ENCODE measurements at places on chromosomes 7 and 10. TPM values are rescaled to one million over a fixed set of nuclear protein-coding genes. Genes with fewer than 3 reads are reported as not detected.

GRCh38 chr10:75472685-75473084 lies 41.3 kb downstream of the LRMDA start:
- no peak for DNase-seq

- DNase-seq = no peak
Observed at GRCh38 chr7:2142386-2142785, 90.4 kb downstream of the MAD1L1 start.

Gene WEE2
- not detected for polyA plus RNA-seq

- DNase-seq = no peak
Observed at GRCh38 chr7:73708961-73709549, 10.4 kb downstream of the STX1A start.

GRCh38 chr10:44870031-44870430 lies 41.1 kb upstream of the TMEM72 start:
- no peak for DNase-seq

GRCh38 chr10:24382045-24382444 lies 173.1 kb downstream of the KIAA1217 start:
- no peak for DNase-seq

GRCh38 chr10:71281646-71282322 lies 37.3 kb upstream of the SLC29A3 start:
- DNase-seq = no peak

Gene MMD2
- not detected for polyA plus RNA-seq

Gene UNC5B
- polyA plus RNA-seq = 0.65 TPM

DNA sequence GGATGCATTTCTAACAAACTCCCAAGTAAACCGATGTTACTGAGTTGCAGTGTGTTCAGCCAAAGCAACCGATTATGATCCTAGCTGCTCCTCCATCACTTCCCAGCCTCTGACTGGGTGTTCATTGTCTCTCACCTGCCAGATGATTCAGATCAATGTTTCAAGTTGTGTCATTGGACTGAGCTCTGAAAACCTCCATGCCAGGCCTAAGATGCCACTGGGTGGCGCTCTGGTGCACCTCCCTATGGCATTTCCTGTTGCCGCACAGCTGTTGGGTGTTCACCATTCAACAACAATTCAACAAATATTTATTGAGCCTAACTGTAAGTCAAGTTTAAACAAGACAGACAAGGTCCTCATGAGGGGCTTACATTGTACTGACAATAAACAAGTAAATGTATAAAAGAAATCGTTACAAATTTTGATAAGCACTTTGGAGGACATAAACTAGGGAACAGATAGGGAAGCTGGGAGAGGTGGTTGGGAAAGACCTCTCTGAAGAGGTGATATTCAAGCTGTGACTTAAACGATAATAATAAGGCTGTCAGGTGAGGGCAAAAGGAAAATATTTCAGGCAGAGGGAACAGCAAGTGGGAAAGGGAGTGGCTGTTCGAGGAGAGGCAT lies 22.8 kb downstream of the RGR start:
- no peak for DNase-seq

Gene CLRN3
- 0.03 TPM for polyA plus RNA-seq

GRCh38 chr7:139563856-139564255 lies 40.4 kb downstream of the CLEC2L start:
- DNase-seq = no peak

Gene NME8
- not detected for polyA plus RNA-seq

DNA sequence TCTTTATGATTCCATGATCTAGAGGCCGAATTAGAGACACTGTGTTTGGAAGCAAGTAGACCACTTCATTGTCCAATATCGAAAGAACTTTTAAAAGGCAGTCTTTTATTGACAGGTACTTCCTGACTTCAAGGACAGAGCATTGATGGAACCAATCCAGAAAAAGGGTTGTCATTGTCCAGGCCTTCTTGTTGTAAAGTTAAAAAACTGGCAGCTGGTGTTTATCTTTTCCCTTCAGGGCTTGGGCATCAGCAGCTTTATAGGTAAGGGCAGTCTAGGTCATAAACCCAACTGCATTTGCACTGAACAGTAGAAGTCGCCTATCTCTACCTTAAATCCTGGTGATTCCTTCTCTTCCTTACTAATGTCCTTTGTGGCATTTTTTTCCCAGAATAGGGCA lies 95.6 kb downstream of the ST7 start:
- no peak for DNase-seq

DNA sequence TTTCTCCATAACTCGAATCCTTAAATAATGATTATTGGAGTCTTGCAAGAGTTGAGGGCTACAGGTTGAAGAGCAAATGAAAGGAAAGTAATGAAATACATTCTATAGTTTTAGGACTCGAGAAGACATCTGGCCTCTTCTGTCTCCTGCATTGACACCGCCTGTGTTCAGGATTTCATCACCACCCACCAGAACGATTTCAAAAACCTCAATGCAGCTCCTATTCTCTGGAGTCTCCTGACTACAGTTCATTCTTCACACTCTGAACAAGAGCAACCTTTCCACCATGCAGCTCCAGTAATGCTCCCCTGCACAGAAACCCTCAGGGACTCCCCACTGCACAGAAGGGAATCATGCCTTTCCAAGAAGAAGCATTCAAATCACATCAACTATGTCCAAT lies 5.5 kb downstream of the IL15RA start:
- DNase-seq = no peak

DNA sequence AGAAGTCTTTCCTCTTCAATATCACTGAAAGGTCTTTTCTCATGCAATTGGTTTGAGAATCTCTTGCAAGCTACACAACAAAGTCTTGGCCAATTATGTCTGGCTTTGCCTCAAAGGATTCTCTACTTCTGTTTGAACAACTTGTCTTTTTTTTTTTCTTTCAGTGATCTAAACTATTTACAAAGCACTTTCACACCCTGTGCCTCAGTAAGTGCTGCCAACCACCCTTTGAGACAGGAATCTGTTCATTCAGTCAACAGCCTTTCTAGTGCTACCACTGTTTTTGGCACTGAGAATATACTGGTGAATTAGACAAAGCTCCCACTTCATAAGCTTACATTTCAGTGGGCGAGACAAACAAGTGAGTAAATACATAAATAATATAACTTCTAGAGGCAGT lies 26.9 kb upstream of the SDK1 start:
- no peak for DNase-seq

- peak; percentile 17 for DNase-seq
Observed at GRCh38 chr10:103546401-103546800, 52.9 kb downstream of the NEURL1 start.

- no peak for DNase-seq
Observed at GRCh38 chr7:825386-825785, 6.9 kb upstream of the SUN1 start.

GRCh38 chr10:29317423-29318021 lies 28.7 kb downstream of the LYZL1 start:
- DNase-seq = no peak

DNA sequence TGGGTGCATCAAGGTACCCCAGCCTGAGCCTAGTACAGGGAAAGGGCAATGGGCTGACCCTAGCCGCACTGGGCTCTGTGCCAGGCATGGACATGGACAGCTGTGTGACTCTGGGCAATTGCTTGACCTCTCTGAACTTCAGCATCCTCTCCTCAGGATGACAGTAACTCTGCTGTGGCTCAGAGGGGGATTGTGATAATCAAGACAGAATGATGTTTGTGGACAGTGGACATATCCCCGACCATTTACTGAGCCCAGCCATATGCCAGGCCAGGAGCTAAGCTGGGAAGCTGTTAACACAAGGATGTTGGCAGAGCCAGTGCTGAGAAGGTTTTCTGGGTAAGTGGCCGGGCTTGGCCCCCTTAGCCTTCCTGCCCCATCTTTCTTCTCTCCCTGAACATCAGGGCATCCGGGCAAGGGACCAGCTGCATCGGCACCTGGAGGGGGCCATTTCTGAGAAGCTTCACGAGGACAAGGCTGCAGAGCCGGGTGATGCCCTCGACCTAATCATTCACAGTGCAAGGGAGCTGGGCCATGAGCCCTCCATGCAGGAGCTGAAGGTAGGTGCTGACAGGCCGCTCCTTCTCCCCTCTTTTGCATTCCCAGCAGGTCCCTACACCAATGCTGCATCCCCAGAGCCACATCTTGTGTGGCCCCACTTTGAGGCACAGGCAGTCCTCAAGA lies 3.5 kb downstream of the CYP26C1 start:
- no peak for DNase-seq

DNA sequence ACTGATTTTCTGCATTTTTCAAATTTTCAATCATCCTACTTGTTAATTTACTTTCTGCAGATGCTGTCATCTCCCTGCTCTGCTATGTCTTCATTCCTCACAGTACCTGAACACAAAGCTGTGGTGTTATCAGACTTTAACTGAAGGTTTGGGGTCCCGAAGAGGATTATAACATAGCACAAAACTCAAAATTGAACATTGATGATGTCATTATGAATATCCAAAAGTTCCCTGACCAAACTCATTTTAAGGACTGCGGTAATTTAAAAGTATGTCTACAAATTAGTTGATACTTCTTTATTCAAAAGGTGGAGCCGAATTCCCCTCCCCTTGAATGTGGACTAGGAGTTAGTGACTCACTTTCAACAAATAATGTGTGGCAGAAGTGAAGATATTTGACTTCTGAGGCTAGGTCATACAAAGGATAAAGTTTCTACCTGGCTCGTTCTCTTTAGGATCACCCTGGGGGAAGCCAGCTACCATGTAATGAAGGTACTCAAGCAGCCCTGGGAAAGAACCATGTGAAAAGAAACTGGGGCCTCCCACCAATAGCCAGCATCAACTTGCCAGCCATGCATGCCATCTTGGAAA lies 6.4 kb upstream of the ENTPD7 start:
- DNase-seq = no peak

All from psoas muscle (tissue), 8 donors.